Kidney capillary endothelial cell (primary cell): ENCODE measurements at places on chromosomes 4 and X.

DNA sequence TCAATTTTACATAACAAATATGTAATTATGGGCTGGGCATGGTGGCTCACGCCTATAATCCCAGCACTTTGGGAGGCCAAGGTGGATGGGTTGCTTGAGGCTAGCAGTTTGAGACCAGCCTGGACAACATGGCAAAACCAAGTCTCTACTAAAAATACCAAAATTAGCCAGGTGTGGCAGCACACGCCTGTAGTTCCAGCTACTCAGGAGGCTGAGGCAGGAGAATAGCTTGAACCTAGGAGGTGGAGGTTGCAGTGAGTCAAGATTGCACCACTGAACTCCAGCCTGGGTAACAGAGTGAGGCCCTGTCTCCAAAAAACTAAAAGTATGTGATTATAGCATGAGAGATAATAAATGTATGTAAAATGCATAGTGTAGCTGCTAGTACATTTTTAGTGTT is 229.0 kb downstream of the PPARGC1A start:
- DNase-seq: no peak

GRCh38 chr4:86014599-86014998 is 345.3 kb downstream of the MAPK10 start:
- no peak for DNase-seq

- DNase-seq: no peak
Measured at GRCh38 chr4:69594382-69594781, 45.1 kb downstream of the UGT2A2 start.

DNA sequence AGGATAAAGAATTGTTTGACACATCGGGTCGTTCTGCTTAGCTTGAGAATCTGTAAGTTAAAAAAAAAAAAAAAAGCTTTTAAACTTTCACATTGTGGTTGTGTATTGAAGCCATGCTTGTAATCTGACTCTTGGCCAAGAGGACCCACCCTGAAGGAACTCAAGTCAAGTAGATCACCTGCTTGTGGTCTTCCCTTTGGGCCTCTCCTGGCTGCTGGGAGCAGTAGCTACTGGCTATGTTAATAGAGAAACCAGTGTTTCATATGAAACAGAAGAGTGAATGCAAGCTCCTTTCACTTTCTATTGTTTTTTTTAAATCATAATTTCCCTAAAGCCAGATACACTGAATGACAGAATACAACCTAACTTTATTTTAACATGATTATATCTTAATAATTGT is 402.4 kb upstream of the NDST4 start:
- no peak for DNase-seq

GRCh38 chr4:22389240-22389870 is 126.5 kb downstream of the ADGRA3 start:
- peak; percentile 49 for DNase-seq

DNA sequence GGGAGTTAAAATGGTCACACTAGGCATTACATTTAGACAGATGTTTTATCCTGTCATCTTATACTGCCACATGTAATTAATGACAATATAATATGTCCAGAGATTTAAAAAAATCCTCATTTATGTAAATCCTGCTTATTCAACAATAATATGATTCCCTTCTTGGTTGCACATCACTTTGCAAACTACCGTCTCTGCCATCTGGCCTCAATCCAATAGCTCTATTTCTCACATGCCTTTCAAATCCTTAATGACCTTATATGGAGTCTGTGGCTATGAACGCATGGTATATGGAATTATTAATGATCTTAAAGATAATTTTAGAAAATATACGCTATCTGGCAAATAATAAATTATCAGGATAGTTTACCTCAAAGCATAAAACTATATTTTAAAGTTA is 144.5 kb downstream of the NPNT start:
- no peak for DNase-seq

- DNase-seq: no peak
Measured at GRCh38 chr4:38618505-38618904, 45.5 kb upstream of the KLF3 start.
